ENCODE measurements at places on chromosomes 3 and 15.

- no peak for DNase-seq
Observed at GRCh38 chr3:151377768-151378385, 6.7 kb downstream of the P2RY12 start.

- DNase-seq, result no peak
Observed at GRCh38 chr3:167852216-167852615, 116.7 kb downstream of the SERPINI1 start.

GRCh38 chr15:67884514-67885174 is 44.8 kb upstream of the RNU6-1 start:
- peak; percentile 60 for DNase-seq

DNA sequence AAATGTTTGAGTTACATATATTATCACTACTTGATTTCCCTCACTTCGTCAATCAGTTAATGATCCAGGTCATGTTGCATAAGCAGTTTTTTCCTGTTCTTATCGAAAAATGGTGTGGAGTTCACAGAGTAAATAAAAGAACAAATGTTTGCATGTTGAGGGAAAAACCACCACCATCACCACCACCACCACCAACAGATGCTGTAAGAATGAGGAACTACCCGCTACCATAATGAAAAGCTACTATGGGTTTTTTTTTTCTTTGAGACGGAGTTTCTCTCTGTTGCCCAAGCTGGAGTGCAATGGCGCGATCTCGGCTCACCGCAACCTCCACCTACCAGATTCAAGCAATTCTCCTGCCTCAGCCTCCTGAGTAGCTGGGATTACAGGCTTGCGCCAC is 27.6 kb downstream of the RUBCN start:
- DNase-seq, result no peak

- DNase-seq, result no peak
Observed at GRCh38 chr15:48025118-48025517, 95.7 kb upstream of the SLC24A5 start.

GRCh38 chr3:117531078-117531767 is 821.6 kb downstream of the TUSC7 start:
- DNase-seq, result no peak

Data from activated naive CD8-positive, alpha-beta T cell treated with anti-CD3 and anti-CD28 coated beads, Interleukin-2, amount 10 ng/mL, durations not matched to agents 7 days and 5 days (primary cell).